H7 (cell line): ENCODE measurements at places on chromosomes 1 and 21. TPM values are rescaled to one million over a fixed set of nuclear protein-coding genes. Genes with fewer than 3 reads are reported as not detected.
A peak's percentile ranks its signal among the peaks of the same experiment; 100 is the strongest.

- DNase-seq: no peak
Observed at GRCh38 chr1:175840787-175841186, 97.4 kb upstream of the TNR start.

The C1orf210 gene
- 1.5 and 2.0 TPM in 2 replicates for total RNA-seq

DNA sequence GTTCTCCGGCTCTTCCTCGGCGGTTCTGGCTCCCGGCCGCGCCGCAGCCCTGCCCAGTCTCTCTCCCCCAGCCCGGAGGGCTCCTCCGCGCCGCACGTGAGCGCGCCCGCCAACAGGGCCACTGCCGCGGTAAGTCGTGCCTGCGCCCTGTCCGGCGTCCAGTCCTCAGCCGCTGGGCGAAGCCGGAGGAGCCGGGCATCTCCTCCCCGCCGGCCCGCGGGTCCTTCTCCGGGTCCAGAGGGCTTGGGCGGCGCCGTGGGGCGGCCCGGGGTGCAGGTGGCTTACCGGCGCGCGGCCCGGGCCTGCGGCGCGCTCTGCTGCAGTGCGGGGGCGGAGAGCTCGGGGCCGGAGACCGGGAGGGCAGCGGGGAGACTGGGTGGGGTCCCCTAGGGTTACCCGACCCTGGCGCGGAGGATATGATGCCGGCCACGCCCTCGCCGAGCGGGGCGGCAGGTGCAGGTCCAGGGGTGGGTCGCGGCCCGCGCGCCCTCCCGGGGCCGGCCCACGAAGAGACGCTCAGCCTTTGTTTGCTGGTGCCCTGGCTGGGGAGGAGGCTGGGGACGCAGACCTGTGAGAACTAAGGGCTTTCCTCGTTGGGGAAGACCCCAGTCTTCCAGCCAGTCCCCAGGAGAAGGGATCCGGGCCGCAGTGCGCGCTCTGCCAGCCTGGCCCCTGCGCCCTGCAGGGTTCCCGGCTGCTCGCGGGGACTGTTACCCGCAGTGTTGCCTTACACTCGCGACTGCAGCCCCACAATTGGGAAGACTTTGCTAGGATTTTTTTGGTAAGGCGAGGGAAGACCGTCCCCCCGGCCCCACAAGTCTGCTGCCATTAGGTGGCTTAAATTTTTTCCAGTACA is at the start of gene DOP1B:
DOP1B (plus strand) TSS at position 10 of the 856 bp plus-strand sequence. CDS start 7,910 bp downstream, outside the sequence.
- peak; percentile 85 for DNase-seq

The LGR6 gene
- 0.24 and 0.41 TPM in 2 replicates for total RNA-seq

DNA sequence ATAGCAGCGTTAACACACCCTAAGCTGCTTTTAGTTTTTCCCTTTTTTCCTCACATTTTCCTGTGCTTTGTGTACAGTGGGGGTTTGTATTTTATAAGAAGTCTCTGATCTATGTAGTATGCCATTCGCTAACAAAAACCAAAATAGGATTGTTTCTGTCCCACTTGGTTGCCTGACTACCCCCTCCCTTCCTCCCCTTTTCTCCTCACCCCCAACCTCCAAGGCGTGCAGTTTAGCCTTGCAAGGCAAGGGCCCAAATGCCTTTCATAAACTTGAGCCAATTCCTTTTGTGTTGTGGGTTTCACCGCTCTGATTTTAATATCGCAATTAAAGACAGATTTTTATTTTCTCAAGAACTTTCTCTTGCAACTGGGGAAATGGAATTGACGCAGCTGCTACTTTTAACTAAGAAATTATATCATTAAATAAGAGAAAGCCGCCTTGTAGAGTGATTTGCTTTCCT is 276.9 kb downstream of the TM2D1 start:
- DNase-seq: no peak

- no peak for DNase-seq
Observed at GRCh38 chr1:76759950-76760349, 107.3 kb upstream of the ST6GALNAC5 start.

DNA sequence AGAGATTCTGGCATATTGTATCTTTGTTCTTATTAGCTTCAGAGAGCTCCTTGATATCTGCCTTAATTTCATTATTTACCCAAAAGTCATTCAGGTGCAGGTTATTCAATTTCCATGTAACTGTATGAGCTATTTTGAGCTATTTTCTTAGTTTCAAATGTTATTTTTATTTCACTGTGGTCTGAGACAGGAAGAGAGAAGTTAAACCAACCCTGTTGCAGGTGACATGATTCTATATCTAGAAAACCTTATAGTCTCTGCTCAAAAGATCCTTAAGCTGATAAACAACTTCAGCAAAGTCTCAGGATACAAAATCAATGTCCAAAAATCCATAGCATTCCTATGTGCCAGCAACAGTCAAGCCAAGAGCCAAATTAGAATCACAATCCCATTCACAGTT is 1644.0 kb upstream of the B3GALT2 start:
- no peak for DNase-seq

GRCh38 chr1:239930686-239931262 is 160.9 kb upstream of the FMN2 start:
- DNase-seq: no peak
